Calu3 (cell line): ENCODE measurements at places on chromosomes 6 and 20.
A peak's percentile ranks its signal among the peaks of the same experiment; 100 is the strongest.

- DNase-seq: no peak
Measured at GRCh38 chr20:23298155-23298554, 52.4 kb upstream of the NXT1 start.

- DNase-seq: no peak
Measured at GRCh38 chr6:158595223-158595622, 35.3 kb downstream of the TMEM181 start.

- no peak for DNase-seq
Measured at GRCh38 chr20:23595941-23596340, 9.8 kb downstream of the CST9 start.

DNA sequence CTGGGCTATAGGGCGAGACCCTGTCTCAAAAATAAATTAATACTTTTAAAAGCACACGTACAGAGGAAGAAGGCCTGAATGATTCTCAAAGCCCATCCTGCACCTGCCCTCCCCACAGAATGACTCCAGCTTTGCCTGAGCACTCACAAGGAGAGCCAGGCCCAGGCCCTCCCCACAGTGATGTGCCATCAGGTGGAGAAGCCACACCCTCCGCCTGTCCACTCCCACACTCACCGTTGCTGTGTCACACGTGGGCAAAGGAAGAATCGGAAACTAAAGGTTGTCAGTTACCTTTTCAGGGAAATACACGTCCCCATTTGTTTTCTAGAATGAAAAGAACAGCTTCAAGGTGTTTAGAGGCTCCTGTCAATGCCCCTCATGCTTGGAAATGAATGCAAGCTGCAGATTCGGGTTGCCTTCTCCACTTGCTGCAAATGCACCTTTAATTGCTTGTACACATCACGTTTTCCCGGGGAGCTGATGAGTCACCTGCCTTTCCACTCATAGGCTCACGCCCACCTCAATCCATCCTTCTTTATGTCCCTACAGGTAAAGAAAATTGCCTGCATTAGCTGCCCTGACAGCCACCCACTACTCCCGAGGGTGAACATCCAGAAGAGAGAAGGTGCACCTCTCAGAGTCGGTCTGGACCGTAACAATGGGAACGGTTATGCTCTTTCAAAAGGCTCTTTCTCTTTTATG lies 45.5 kb upstream of the AFDN start:
- no peak for DNase-seq

DNA sequence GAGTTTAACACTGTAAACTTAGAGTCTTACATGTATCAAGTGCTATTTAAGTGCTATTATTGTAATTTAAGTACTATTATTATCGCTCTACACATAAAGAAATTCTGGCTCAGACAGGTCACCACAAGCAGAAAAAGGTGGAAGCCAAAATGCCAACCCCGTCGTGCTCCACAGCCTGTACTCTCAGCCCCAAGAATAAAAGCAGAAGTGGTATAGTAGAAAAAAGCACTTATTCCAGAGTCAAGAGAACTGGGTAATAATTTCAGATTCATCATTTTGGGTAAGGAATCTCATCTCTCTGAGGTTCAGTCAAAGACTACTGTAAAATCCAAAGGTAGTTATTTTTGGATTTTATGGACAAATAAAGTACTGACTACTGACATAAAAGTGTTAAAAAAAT lies 943 bp downstream of the ZUP1 start:
- no peak for DNase-seq

DNA sequence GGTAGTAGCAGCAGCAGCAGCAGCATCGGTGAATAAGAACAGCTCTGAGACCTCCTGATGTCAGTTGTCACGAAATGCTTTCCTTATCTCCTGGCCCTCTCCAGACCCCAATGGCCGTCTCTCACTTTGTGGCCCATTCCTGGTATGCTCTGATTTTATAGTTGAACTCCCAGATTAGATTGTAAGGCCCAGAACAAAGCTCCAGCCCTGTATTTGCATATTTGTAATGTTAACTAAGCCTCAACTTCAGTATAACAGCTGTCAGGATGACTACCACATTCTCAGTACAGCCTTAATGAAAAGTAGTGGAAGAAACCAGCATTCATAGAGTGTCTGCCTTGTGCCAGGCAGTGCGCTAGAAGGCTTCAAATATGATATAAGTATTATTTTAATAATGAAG lies 180.9 kb downstream of the SASH1 start:
- DNase-seq: no peak

- no peak for DNase-seq
Measured at GRCh38 chr20:3042625-3043024, 797 bp upstream of the GNRH2 start.

DNA sequence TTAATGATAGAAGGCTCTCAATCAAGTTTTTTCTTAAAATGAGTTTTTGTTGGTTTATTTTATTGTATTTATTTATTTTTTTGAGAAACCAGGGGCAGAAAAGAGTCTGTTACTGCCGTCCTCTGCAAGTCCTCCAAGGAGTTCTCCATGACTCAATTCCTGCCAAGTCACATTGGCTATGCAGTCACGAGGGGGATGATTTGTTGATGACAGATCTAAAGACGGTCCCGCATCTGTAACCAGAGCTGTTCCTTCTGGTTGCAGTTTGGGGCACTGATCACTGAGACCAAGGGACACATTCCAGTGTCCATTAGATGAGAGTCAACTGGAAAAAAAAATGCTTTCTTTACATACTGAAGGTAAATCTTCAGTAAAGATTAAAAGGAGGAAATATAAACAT lies 13.9 kb upstream of the TSHZ2 start:
- DNase-seq: no peak

GRCh38 chr6:158663625-158664165 lies 13.8 kb downstream of the SYTL3 start:
- DNase-seq: no peak

GRCh38 chr6:123716506-123716905 lies 79.8 kb upstream of the TRDN start:
- no peak for DNase-seq

GRCh38 chr20:22585786-22586493 lies 1.6 kb upstream of the FOXA2 start:
- DNase-seq: no peak

GRCh38 chr6:36430351-36430750 lies 12.3 kb downstream of the PXT1 start:
- no peak for DNase-seq

DNA sequence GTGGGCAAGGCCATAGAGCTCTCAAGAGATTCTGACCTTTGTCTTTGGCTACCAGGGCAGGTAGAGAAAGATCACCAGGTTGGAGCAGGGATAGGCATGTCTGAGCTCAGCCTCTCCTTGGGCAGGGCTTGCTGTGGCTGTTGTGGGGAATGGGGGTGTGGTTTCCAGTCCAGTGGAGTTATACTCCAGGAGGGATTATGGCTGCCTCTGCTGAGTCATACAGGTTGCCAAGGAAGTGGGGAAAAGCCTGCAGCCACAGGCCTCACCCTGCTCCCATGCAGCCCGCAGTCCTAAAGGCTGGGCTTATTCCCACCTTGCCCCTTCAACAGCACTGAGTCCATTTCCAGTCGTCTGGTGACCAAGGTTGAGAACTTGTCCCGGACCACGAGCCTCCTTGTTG lies 21.9 kb downstream of the MEP1A start:
- peak; percentile 23 for DNase-seq

DNA sequence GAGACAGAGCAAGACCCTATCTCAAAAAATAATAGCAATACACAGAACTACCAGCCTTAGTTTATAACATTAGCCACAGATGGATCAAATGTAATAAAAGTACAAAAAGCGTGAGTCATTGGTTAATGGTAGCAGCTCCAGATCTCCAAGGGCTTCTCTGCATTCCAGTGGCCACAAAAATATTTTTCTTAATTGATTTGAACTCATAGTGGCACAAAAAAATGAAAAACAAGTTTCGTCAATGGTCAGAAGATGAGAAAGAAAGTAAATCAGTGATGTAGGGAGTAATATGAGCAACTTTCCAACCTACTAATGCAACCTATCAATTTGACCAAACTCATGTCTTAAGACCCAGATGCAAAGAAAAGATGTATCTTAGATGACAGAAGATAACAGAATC lies 79.6 kb downstream of the CEP57L1 start:
- no peak for DNase-seq

GRCh38 chr6:84137989-84138575 lies 89.4 kb downstream of the CEP162 start:
- no peak for DNase-seq

DNA sequence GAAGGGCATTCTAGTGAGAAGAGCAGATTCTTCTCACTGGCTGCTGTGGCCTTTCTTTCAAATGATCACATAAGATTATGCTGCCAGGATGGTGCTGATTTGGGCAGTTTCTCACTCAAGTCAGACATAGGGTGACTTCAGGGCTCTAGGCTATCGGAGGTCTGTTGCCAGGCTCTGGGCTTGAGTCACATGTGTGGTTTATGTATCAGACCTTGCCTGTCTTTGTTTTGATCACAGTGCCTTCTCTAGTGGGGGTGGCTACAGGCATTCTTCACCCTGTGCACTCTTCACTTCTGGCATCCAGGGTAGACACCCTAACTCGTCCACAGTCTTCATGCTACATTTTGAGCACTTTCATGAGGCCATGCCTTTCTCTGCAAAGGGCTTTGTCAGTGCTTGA lies 823.7 kb upstream of the MAN1A1 start:
- no peak for DNase-seq

DNA sequence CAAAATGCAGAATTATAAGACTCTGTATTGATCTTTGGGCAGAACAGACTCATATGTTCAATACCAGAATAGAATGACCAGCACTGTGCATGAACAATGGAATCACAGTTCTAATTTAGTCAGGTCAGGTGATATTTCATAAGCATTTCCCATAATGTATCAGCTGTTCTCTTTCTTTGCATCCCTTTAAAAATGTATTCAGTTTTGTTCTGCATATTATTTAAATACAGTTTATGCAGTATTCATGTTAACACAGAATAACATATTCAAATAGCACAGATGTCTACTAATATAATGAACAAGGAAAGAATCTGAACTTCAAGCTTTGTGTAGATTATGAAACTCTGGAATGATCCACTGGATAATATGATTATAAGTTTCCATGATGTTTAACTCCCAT lies 128.5 kb downstream of the LAMP5 start:
- DNase-seq: no peak

- no peak for DNase-seq
Measured at GRCh38 chr6:20845592-20845991, 311.3 kb downstream of the CDKAL1 start.

- DNase-seq: no peak
Measured at GRCh38 chr6:163404825-163405265, 9.7 kb upstream of the QKI start.

- DNase-seq: no peak
Measured at GRCh38 chr6:170258407-170258806, 32.5 kb downstream of the DLL1 start.

- DNase-seq: no peak
Measured at GRCh38 chr6:73719046-73719445, 23.0 kb downstream of the CD109 start.

DNA sequence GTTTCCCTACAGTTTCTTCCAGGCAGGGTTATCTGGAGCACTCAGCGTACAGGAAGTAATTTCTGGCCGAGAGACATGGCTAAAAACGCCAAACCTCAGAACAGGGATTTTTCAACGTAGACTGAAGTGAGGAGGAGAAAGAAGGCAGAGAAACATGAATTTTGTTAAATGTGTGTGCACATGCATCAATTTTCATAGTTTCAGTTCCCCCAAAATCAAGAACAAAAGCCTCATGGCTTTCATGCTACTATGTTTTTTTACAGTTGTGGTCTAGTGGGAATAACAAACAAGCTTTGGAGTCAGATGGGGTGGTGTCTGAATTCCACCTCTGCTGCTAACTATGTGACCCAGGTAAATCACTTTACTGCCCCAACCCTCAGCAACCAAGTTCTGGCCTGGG lies 4.9 kb downstream of the TOMM34 start:
- no peak for DNase-seq

DNA sequence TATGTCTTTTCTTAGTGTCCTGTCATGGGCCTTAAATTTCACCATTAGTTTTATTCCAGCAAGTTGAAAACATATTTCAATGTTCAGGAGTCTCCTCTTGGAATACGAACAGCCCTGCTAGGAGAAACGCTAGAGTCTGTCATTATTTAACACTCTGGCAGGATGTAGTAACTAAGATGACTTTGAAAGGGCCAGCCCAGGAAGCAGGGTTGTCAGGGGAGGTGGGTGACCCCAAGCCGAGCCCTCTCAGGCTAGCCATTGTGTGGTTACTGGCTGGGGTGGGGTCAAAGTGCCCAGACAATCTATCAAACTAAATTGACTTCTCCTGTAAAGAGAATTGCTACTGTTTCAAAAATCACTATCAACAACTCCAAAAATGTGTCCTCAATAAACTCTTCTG lies 67.8 kb downstream of the LY86 start:
- no peak for DNase-seq

GRCh38 chr6:126380072-126380583 lies 40.2 kb downstream of the CENPW start:
- DNase-seq: no peak

DNA sequence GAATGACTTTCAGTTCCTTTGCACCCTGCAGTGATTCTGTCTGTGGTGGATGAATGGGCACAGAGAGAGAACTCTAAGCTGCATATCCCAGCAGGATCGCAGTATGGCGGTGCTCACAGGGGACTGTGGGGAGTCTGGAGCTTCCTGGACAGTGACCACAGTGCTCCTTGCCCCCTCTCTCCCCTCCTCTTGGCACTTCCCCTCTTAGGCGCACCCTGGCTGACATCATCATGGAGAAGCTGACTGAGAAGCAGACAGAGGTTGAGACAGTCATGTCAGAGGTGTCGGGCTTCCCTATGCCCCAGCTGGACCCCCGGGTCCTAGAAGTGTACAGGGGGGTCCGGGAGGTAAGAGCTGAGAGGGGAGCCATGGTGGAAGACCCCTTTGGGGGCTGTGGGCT lies 8.6 kb downstream of the BYSL start:
- DNase-seq: no peak

- DNase-seq: peak; percentile 34
Measured at GRCh38 chr20:44448753-44449546, 26.7 kb upstream of the TTPAL start.

GRCh38 chr6:5081955-5082354 lies 3.2 kb upstream of the PPP1R3G start:
- DNase-seq: no peak

DNA sequence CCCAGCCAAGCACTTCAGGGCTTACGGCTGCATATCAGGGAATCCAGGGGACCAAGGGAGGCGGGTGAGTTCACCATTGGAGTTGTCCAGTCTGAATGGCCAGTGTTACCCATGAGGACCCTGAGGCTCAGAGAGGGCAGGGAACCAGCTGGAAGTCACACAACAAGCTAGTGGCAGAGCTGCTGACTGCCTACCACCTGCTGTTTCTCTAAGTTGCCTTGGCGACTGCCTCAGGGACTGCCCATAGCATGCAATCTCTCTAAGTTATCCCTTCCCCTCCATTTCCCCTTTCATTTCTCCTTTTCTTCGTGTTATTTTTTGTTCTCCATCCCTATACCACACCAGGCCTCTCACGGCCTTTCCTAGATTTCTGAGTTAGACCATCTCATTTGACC lies 71.8 kb upstream of the SIRPA start:
- DNase-seq: no peak

- DNase-seq: peak; percentile 62
Measured at GRCh38 chr20:37901654-37902503, 1.0 kb upstream of the VSTM2L start.
